ENCODE measurements at places on chromosomes 7 and 10. TPM values are rescaled to one million over a fixed set of nuclear protein-coding genes. Genes with fewer than 3 reads are reported as not detected.

DNA sequence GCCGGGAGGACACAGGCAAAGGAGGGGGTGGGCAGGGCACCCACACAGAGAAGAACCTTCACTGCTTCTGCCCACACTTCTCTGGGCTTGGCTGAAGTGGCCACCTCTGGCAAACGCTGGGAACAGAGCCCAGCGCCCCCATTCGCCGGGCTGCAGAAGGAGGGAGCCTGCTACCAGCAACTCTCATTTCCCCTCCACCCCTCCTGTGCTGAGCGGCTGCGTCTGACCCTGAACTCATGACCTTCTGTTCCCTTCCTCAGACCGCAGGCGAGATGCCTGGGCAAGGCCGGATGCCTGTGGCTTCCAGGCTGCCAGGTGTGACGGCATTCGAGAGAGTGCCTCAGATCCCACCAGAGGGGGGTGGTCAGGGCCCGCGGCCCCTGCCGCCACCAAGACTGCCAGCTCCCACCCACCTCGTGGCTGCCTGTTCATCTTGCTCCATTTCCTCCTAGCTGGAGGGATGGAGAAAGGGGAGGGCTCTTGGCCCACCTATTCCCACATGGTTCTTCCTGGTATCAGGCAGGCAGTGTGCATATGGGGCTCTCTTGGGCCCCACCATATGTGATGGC lies 19.8 kb downstream of the DNAJB12 start:
- peak overlapping the region; percentile 79 for H3K27ac ChIP-seq
- DNase-seq, result peak; percentile 100
- peaks cover 50% of the 10 kb centered on the region for H3K4me1 ChIP-seq
- H3K4me3 ChIP-seq, result peak overlapping the region; percentile 72
- no peaks in the 10 kb centered on the region for H3K27me3 ChIP-seq
- H3K36me3 ChIP-seq, result peaks cover 48% of the 10 kb centered on the region

- H3K36me3 ChIP-seq, result no peaks in the 10 kb centered on the region
- DNase-seq, result no peak
- no peak overlapping the region for H3K27ac ChIP-seq
- no peak overlapping the region for H3K4me3 ChIP-seq
- no peaks in the 10 kb centered on the region for H3K27me3 ChIP-seq
- H3K4me1 ChIP-seq, result peaks cover 22% of the 10 kb centered on the region
Observed at GRCh38 chr10:75465450-75465827, 34.0 kb downstream of the LRMDA start.

The GPC2 gene
- 0.65 TPM for total RNA-seq

The RPEL1 gene
- not detected for total RNA-seq

The PRRT4 gene
- not detected for total RNA-seq

Data from MCF 10A (cell line).